NCI-H526 treated with DMSO at 0.1 percent for 48 hours (cell line): ENCODE measurements at places on chromosomes 2 and 18.

DNA sequence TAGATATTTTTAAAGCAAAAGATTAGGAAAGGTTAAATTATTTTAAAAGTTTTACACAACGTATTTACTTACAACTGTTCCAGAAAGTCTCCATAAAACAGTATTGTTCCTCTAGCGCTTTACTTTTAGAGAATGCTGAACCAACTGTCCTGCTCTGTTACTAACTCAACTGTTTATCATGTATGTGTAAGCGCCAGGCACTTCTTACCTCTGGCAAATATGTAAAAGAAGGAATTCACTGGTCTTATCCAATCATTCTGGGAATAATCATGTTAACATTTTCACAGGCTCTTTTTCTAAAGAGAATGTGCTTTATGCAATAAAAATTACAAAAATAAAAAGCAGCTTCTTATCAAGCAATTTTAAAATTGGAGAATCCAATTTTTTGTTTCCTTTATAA lies 68.0 kb downstream of the COBLL1 start:
- no peak for DNase-seq

- DNase-seq, result no peak
These were observed 20.4 kb downstream of the CNOT11 start for GRCh38 chr2:101273056-101273455.

GRCh38 chr2:222479859-222480258 lies 55.5 kb downstream of the SGPP2 start:
- DNase-seq, result no peak

DNA sequence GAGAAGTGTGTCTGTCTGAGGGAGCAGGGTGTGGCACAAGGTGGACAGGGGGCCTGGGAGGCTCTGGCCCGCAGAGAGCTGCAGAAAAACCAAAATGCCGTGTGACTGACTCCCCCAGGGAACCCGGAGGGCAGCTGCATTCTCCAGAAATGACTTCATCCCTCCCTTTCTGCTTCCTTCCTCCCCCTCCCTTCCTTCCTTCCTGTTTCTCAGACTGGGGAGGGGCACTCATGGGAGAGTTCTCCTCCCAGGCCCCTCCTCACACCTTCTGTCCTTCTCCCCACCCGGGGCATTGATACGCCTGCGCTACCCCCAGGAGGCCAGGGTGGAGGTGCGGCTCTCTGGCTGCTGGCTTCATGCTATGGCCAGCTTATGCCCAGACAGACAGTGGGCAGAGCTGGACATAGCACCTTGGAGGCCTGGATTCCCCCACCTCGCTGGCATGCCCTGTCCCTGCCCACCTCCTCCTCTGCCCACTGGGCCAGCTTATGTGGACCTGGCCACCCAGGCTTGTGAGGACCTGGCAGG lies 8.2 kb upstream of the GPR17 start:
- no peak for DNase-seq
